CD4-positive, alpha-beta T cell treated with Interleukin-6 for 4 hours (primary cell): ENCODE measurements at places on chromosomes 2 and 18.

DNA sequence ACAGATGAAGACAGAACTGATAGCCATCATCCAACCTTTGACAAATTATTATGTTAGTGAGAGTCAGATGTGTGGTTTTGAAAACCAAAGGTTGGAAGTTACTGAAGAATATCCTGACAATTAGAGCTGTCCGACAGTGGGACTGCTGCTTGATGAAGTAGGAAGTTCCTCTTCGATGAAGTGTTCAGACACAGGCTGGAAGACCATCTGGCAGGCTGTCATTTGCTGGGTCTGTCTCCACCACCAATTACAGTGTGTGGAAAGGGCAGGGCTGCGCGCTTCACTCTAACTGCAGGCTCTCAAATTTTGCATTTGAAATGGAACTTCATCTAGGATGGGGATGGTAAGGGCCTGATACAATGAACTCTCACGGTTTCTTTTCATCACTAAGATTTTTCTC is 313.8 kb downstream of the PIK3C3 start:
- DNase-seq = no peak

DNA sequence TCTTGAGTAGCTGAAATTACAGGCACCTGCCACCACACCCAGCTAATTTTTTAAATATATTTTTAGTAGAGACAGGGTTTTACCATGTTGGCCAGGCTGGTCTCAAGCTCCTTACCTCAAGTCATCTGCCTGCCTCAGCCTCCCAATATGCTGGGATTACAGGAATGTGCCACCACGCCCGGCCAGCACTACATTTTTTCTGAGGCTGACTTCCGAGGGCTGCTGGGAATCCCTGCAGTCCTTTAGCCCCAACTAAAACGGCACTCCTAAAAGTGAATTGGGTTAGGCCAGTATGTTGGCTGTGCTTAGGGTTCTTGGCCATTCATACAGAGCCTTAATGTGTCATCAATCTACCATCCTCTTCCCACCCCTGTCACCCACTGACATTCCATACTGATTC is 375.4 kb downstream of the DCC start:
- no peak for DNase-seq

DNA sequence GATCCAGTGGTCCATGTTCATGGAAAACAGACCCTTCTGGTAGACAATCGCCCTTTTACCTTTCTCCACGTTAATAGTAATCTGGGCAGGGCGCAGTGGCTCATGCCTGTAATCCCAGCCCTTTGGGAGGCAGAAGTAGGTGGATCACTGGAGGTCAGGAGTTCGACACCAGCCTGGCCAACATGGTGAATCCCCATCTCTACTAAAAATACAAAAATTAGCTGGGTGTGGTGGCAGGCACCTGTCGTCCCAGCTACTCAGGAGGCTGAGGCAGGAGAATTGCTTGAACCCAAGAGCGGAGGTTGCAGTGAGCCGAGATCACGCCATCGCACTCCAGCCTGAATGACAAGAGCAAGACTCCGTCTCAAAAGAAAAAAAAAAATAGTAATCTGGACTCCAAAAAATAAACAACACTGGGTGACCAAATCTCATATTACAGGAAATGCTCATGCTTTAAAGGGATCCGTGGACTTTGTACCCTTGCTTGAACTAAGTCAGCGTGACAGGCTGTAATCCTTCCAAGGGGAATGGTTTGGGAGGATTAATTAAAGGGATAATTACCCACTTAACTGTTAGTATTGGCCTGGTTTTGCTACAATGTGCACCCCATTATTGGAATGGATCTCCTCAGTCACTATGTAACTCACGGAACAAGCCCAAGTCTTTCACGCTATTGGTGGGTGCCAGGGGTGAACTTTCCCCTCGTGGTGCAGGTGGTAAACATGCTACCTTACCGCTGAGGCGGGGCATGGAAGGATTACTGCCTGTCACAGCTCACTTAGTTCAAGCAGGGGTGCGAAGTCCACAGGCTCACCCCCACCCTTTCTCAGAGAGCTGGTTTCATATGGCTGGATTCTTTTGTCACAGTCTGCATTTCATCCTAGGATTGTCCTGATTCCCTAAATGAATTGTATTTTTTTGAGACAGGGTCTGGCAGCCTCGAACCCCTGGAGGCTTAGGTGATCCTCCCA is 36.7 kb downstream of the PROC start:
- no peak for DNase-seq

DNA sequence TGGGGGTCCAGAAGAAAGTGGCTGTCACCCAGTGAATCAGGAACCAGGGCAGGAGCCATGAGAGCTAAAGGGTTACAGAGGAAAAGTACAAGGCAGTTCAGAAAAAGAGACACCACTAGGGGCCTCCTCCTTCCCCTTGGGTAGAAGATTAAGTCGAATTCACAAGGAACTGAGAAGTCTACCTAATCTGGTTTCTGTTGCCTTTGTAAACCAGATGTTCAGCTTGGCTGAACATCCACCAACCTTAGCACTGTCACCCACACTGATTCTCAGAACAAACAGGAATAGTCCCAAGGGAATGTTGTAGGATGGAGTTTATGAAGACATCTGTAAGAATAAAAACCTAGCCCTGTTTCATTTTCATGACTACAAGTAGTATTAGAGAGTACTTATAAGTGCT is 90.4 kb upstream of the NOSTRIN start:
- DNase-seq = no peak

DNA sequence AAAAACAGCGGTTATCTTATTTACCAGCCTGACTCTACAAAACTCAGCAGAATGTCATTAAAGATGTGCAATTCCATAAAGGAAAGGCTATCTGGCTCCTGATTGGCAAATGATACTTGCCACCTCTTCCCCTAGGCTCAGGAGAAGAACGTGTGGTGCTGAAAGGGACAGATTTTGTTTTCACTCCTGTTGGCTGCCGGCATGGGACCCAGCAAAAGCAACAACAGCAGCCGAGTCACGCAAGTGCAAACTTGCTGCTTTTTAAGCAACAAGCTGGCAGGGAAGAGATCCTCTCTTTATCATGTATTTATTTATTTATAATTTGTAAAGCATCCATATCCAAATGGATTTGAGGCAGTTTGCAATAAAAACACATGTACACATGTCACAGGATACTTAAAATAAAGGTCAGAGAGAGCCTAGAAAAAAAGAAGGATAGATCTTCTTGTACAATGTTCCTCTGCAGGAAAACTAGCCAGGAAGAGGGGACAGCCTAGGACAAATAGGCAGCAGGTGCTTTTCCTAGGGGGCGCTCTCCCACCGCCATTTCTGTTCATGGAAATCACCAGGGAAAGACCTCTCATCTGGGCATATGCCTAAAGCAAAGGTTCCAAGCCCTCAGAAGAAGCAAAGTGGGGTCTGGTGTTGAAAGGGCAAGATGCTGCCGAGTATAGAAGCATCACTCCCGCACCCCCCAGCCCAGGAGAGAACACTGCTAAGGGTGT is 799.3 kb downstream of the BCL11A start:
- DNase-seq = no peak

GRCh38 chr2:88082781-88083180 is 15.2 kb downstream of the SMYD1 start:
- no peak for DNase-seq

DNA sequence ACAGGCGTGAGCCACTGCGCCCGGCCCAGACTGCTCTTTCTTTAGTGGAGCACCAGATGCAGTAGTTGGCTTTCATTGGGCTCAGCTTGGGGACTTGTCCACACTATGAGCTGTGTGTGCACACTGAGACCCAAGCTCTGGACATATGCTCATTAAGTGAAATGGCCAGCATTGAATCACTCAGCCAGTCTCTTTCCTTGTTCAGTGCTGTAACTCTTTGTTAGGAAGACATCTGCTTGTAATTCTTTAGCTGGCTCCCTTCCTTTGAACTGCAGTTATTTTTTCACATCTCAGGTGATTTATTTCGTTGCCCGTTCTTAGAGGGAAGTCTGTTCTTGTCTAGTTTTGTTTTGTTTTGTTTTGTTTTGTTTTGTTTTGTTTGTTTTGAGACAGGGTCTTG is 70.5 kb downstream of the CAB39 start:
- DNase-seq = no peak

DNA sequence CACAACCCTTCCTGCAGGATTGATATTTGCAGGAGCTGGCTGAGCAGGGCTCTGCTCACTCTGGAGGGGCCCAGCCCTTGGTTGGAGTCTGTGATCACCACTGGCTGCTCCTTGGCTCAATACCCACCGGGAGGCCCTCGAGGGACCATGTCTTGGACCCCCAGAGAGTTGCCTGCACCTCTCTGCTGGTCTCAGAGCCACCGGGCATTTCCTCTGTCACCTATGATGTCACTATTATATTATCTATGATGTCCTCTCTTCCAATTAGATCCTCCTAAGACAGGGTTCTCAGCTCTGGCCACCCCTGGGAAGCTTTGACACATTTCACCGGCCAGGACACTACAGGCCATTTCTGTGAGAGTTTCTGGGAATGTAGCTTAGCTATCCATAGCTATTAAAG is 113.1 kb downstream of the PDCL3 start:
- no peak for DNase-seq

GRCh38 chr2:71608441-71608840 is 155.1 kb downstream of the DYSF start:
- DNase-seq = no peak

GRCh38 chr2:237219826-237220225 is 134.1 kb downstream of the COPS8 start:
- DNase-seq = no peak

- peak; percentile 9 for DNase-seq
Measured at GRCh38 chr2:71067567-71068217, 756 bp upstream of the NAGK start.

DNA sequence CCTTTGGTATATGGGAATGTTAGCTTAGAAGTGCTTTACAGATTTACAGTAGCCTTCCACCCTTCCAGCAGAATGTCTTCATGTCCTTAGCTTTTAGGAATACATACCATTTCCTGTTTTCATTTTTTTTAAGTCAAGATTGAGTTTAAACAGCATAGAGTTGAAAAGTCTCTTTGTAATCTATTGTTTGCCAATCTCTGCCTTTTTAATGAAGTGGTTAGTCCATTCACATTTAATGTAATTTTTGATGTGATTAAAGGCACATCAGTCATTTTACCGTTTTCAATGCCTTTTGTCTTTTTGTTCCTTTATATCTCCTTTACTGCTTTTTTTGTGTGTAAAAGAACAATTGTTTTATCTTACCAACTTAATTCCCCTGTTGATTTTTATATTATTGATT is 233.4 kb upstream of the SMIM21 start:
- DNase-seq = no peak

GRCh38 chr2:101153787-101154186 is 2.6 kb upstream of the TBC1D8 start:
- DNase-seq = no peak

DNA sequence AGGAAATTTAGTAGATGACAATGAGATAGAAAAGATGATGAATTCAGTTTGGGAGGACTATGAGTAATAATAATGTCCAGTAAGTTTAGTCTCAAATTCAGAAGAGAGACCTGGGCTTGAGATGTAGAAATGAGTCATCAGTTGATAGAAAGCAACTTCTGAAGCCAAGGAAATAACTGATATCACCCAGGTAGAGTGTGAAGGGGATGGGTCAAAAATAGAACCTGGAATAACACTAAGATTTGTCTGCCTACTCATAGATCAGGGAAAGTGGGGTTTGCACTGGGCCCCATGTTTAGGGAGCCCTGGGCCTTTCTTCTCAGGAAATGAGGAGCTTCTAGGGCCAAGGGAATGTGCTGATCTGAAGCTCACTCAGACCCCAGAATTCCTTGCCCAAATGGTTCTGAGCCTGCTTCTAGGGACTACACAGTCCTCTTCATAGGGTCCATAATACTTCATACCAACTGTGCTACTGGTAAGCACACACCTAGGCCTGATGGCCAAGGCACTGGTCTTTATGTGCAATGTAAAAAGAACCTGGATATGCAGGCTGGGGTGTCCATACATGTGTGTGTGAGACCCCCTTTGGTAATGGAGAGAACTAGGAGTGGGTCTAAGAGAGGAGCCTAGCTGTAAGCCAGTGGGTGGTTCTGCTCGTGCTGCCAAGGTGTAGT is 141.2 kb downstream of the IKZF2 start:
- no peak for DNase-seq

DNA sequence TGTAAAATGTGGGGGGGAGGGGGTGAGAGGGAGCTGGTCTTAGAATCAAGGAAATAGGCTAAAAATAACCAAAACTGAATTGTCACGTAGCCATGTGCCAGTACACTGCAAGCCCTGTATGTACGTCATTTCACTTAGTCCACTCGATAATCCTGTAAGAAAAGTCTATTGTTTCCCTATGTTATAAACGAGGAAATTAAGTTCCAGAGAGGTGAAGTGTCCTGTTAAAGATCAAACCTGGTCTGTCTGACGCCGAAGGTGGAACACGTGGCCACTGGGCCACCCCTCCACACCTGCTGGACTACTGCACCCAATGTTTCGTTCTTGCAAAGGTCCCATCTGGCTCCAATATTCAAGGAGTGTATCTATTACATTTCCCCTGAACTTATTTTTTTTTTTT is 29.6 kb downstream of the TFCP2L1 start:
- no peak for DNase-seq

- no peak for DNase-seq
Measured at GRCh38 chr2:228938629-228939028, 332.5 kb downstream of the PID1 start.
